ENCODE measurements at places on chromosomes 1 and 21.

DNA sequence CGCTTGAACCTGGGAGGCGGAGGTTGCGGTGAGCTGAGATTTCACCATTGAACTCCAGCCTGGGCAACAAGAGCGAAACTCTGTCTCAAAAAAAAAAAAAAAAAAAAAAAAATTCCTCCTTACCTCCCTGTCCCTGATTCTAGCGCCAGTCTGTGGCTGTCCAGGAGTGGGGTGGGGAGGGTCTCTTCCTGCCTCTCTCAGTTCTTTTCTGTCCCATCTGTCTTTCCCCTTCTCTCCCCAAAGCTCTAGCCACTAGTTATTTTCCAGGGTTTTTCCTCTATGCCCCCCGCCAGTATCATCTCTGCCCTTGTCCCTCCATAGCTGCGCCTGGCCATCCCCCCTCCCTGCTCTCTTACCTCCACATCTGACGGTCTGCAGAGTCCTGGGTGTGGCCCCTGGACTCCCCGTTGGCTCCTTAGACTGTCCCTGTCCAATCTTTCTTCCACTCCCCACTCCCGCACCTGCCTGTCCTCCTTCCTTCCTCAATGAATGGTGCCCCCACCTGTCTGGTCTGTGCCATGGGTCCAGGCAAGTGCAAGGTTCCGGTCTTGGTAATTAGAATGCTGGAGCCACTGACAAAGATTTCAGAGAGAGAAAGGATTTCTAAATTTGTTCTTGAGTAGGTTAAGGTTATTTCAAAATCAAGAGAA is 1.6 kb upstream of the TMEM63A start:
- no peak for DNase-seq

- DNase-seq = no peak
Observed at GRCh38 chr1:33454646-33455282, 17.7 kb upstream of the ZSCAN20 start.

- no peak for DNase-seq
Observed at GRCh38 chr1:199122532-199123311, 483.9 kb downstream of the PTPRC start.

DNA sequence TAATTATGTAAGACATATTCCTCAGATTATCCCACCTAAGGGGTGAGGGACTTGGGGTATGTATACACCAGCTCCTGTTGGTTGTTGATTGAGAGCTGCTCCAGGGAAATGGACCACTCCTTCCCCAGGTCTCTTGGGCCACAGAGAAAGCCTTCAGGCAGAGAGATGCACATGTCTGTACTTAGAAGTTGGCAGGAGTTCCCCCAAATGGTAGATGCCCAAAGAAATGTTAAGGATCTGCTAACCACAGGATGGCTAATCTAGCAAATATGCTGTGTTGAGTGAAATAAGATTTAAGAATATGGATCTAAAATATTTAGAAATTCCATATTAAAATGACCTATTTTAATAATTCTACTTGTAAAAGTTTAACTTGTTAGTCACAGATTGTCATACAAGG is 100.8 kb upstream of the DNAH14 start:
- DNase-seq = no peak

GRCh38 chr1:3921765-3922164 is 21.7 kb upstream of the C1orf174 start:
- DNase-seq = no peak

- DNase-seq = no peak
Observed at GRCh38 chr1:151352021-151352718, 5.1 kb upstream of the RFX5 start.

DNA sequence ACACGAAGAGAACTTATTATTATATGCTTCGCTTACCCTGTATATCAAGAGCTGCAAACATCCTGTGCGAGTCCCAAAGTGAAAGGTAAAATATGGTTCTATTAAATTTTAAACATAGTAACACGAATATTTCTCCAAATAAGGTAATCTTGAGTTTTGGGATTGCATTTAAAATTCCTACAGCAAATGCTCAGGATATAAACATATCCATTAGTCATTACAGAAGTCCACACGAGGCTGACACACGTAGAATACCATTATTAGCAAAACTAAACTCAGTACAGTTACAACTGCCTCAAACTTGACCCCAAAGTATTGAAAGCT is 282 bp upstream of the LYPLAL1 start:
- no peak for DNase-seq

- DNase-seq = no peak
Observed at GRCh38 chr1:41345434-41346075, 15.7 kb upstream of the FOXO6 start.

GRCh38 chr1:225509770-225510169 is 81.9 kb upstream of the LBR start:
- DNase-seq = no peak

DNA sequence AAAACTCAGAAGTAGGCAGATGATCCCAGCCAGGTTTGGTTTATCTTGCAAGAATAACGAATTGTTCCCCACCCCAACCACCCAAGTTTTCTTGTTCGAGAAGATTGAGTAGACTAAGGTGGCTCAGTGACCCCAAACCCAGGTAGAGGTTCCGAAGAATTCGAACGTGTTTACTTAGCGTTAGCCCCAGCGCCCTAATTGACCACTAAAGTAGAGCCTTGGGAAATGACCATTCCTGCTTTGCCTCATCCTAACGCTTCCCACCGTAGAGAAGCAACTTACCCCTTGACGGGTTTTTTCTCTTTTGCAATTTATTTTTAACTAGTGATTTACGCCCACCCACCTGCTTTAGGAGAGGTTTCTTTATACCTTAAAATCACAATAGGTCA is 870 bp downstream of the FBXO28 start:
- DNase-seq = no peak

- DNase-seq = no peak
Observed at GRCh38 chr1:172145656-172146055, 274.8 kb upstream of the C1orf105 start.

Measured in stimulated activated CD8-positive, alpha-beta memory T cell treated with anti-CD3 and anti-CD28 coated beads, Interleukin-4, amount 100 ng/mL, for 24 hours (primary cell).